ENCODE measurements at places on chromosomes 4 and X.

DNA sequence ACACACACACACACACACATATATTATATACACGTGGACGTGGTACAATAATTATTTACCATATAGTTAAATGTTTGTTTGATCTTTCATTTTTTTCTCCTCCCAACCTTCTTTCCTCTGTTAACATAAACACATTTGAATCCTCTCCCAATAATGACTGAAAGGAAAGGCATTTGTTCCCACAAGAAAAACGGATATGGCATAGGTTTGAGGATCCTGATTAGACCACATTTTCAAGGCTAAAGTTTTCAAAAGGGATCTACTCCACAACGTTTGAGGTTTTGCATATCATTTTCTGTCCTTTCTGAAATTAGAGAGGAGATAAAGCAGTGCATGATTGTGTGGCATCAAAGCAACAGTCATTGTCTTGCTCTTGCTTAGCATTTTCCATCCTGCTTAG is 1883.4 kb downstream of the STIM2 start:
- DNase-seq: no peak

GRCh38 chrX:38515291-38515690 is 46.1 kb upstream of the TSPAN7 start:
- DNase-seq: no peak

GRCh38 chrX:17689971-17690409 is 47.3 kb upstream of the SCML1 start:
- peak; percentile 16 for DNase-seq

GRCh38 chr4:8580321-8581093 is at the start of gene GPR78:
Gene GPR78, plus strand, starts transcription at chr4:8580392. Its CDS starts 591 bp downstream, at chr4:8580983.
- no peak for DNase-seq

DNA sequence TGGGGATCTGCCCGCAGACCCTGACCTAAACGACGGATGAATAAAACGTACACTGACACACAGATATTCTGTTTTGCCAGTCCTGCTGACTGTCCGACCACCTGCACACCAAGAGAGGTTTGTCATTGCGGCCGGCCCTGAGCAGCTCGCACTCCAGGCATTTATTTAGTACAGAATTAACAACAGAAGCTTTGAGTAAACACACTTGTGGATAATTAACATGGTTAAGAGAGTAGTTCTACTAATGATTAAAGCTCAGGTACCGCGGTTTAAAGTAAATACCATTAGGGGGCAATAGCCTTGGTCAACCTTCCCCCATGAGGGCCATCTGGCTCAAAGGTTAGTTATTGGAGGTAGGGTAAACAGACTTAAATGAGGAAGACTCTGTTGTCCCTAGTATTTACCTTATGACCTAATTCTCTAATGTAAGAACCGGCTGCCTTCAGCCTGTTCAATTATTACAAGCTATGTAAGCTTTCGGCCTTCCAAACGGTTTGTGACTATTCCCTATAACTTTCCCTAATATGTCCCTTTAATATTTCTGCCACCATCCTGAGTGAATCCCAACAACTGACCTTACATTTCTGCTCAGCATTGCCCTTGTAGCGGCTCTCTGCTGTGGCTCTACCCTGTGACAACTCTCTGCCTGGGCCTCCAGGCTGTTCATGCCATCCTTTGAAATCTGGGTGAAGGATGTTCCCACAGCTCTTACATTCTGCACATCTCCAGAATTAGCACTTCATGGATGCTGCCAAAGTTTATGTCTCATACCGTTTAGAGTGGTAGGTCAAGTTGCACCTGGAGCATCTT is 46.9 kb upstream of the SYTL5 start:
- no peak for DNase-seq

DNA sequence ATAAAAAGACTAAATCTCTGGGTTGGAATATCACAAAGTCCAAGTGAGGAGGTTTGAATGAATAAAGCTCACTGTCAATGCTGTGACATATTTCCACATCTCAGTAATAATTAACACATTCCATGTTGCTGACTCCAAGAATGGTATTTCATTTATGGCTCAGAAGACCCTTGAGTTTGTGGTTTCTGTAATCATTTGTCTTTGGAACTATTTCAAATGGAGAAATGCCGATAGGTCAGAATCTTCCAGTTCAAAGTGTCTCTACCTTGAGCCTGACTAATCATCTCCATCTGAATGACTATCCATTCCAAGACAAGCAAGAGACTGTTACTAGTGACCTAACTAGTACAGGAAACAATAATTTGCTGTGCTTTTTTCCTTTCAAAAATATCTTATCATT is 24.2 kb upstream of the SLC2A9 start:
- DNase-seq: no peak

DNA sequence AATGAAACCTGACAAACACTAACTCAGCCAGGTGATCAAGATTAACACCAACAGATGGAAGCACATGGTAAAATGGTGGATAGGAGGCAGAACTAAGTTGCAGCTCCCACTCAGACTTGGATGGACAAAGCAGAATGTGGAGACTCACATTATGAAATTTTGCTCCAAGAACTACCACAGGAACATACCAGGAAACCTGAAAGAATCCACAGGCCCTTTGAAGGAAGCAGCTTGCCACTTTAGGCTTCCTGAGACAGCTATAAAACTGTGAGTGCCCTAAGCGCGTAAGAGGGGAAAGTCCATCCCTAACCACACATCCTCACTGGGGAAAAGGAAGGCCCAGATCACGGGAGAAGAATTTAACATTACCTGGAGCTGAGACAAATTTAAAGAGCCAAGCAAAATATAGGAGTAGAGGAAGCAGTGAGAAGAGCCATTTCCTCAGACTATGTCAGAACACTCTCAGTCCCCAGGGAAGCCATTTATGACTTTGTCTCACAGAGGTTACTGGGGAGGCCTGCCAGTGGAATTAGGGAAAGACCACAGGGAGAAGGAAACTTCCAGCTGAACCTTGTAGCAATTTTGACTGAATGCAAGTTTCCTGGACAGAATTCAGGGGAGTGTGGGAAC is 224.5 kb downstream of the TEX13C start:
- no peak for DNase-seq

DNA sequence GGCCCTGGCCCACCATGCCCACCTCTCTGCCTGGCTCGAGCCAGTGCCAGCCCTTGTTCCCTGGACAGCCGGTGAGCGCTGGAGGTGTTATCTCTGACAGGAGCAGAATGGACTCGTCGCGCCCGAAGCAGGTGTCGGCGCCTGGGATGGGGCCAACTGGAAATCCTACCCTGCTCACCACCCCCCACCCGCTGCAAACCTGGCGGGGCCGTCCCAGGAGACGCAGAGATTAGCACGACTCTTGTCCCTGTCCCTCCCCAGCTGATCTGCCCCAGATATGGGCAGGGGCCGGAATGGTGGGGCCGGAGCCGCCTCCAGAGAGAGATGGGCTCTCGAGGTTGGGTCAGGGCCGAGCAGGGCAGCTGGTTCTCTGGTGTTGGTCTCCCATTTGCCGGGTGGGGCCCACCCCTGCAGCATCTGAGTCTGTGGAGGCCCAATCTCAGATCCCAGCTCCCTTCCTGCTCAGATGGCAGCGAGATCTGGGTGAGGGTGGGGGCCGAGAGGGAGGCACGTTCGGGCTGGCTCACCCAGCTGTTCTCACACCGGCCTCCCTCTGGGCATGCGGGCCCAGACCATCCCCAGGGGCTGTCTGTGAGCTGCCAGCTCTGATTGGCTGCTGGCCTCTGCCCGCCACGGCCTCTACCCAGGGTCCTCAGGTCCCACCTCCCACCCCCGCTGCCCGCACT is 20.1 kb upstream of the FGFR3 start:
- no peak for DNase-seq

GRCh38 chrX:104921584-104922205 is 298.8 kb downstream of the TEX13A start:
- DNase-seq: no peak

DNA sequence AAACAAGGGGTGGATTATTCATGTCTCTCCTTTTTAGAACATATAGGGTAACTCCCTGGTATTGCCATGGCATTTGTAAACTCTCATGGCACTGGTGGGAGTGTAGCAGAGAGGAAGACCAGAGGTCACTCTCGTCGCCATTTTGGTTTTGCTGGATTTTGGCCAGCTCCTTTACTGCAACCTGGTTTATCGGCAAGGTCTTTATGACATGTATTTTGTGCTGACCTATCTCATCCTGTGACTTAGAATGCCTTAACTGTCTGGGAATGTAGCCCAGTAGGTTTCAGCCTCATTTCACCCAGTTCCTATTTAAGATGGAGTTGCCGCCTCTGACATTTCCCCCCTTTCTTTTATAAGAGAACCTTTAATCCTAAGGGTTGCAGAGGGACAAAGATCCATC is 45.8 kb downstream of the MGST2 start:
- DNase-seq: no peak

GRCh38 chr4:67614186-67614585 is 55.7 kb downstream of the STAP1 start:
- no peak for DNase-seq

DNA sequence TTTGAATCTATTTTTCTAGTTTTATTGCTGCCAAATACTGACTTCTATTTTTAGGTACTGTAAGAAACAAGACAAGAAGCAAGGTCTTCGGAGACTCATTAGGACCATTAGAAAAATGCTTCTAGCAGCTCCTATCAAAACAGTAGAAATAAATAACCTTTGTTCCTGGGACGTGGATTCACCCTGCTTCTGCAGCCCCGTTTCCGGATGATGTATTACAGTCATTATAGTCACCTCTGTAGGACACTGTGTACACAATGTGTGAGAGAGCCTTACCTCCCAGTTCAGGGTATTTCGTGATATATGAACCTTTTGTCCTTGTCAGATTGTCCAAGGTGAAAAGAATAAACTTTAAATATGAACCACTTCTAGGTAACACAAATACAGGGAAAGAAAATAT is 484.0 kb upstream of the TECRL start:
- DNase-seq: no peak
